Endothelial cell (in vitro differentiated cells): ENCODE measurements at places on chromosomes 7 and 10. TPM values are rescaled to one million over a fixed set of nuclear protein-coding genes. Genes with fewer than 3 reads are reported as not detected.

- H3K4me1 ChIP-seq, result no peaks in the 10 kb centered on the region
- no peak for DNase-seq
- no peak overlapping the region for H3K4me3 ChIP-seq
- H3K27me3 ChIP-seq, result no peaks in the 10 kb centered on the region
- no peaks in the 10 kb centered on the region for H3K36me3 ChIP-seq
Measured at GRCh38 chr7:18489624-18490023, 5.9 kb upstream of the HDAC9 start.

- no peak overlapping the region for H3K4me3 ChIP-seq
- H3K4me1 ChIP-seq, result no peaks in the 10 kb centered on the region
- H3K36me3 ChIP-seq, result no peaks in the 10 kb centered on the region
- no peak for DNase-seq
- H3K27ac ChIP-seq, result no peak overlapping the region
- no peaks in the 10 kb centered on the region for H3K27me3 ChIP-seq
Measured at GRCh38 chr10:75530299-75530698, 98.9 kb downstream of the LRMDA start.

DNA sequence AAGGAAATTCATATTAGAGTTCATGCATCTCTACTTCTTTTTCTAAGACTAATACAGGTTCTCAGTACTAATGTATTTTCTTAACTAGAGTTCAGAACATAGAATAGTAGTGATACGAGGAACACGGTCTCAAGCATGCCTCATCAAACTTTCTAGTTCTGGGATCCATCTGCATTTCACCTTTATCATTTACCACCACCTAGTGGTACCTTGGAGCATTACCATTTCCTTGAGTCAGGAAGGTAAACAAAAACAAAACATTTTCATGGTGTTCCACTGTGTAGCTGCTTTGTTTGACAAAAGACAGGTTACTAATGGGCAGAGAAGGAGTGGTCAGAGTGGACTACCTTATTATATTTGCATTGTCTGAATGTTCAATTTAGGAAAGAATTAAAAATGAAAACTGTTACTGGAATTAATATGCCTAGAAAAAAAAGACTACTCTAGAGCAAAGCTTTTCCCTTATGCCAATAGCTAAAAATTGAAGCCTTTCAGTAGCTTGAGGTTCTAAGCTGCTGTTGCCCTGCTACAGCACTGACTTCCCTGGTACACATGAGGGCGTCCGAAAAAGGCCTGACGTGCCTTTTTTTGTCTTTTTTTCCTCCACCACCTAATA, 44.5 kb downstream of the STARD3NL start:
- DNase-seq, result peak; percentile 39
- no peaks in the 10 kb centered on the region for H3K27me3 ChIP-seq
- no peak overlapping the region for H3K4me3 ChIP-seq
- H3K27ac ChIP-seq, result peak overlapping the region; percentile 85

The PLCE1 gene
- total RNA-seq, result 0.49 TPM

DNA sequence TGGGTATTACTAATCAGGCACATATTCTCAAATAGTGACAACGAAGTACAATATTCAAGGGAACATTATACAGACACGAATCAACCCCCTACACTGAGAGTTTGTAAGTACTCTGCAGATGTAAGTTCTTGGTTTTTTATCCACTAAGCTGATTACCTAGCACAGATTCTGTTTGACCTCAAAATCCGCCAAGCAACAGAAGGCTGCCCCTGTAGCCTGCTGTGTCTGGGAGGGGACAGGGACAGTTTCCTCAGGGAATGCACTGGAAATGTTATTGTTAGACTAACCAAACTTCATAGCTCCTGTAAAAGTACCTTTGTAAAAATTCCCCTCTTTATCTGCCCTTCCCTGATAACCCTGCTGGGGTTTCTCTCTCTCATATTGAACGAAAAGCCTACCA, 45.2 kb upstream of the ZRANB1 start:
- H3K4me1 ChIP-seq, result no peaks in the 10 kb centered on the region
- DNase-seq, result no peak
- H3K27ac ChIP-seq, result no peak overlapping the region
- no peak overlapping the region for H3K4me3 ChIP-seq
- no peaks in the 10 kb centered on the region for H3K36me3 ChIP-seq

GRCh38 chr10:72146559-72147323, 58.4 kb upstream of the SPOCK2 start:
- H3K4me3 ChIP-seq, result no peak overlapping the region
- peaks cover 4% of the 10 kb centered on the region for H3K36me3 ChIP-seq
- no peaks in the 10 kb centered on the region for H3K27me3 ChIP-seq
- peaks cover 6% of the 10 kb centered on the region for H3K4me1 ChIP-seq
- DNase-seq, result no peak

DNA sequence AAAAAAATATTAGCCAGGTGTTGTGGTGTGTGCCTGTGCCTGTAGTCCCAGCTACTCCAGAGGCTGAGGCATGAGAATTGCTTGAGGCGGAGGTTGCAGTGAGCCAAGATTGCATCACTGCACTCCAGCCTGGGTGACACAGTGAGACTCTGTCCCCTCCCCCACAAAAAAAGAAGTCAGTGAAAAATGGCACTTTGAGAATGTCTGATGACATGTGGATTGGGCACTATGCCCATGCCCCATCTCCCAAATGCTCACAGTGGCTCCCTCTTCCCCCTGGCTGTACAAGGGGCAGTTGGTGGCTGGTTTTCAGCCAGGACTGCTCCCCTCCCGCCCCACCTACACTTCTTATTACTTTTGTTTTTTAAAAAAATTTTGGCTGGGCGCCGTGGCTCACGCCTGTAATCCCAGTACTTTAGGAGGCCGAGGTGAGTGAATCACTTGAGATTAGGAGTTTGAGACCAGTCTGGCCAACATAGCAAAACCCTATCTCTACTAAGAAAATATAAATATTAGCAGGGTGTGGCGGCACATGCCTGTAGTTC, 26.1 kb downstream of the IL15RA start:
- H3K36me3 ChIP-seq, result no peaks in the 10 kb centered on the region
- no peak for DNase-seq
- H3K4me1 ChIP-seq, result peaks cover 23% of the 10 kb centered on the region
- H3K4me3 ChIP-seq, result no peak overlapping the region
- peaks cover 6% of the 10 kb centered on the region for H3K27me3 ChIP-seq
- no peak overlapping the region for H3K27ac ChIP-seq

The C10orf53 gene
- total RNA-seq, result not detected

DNA sequence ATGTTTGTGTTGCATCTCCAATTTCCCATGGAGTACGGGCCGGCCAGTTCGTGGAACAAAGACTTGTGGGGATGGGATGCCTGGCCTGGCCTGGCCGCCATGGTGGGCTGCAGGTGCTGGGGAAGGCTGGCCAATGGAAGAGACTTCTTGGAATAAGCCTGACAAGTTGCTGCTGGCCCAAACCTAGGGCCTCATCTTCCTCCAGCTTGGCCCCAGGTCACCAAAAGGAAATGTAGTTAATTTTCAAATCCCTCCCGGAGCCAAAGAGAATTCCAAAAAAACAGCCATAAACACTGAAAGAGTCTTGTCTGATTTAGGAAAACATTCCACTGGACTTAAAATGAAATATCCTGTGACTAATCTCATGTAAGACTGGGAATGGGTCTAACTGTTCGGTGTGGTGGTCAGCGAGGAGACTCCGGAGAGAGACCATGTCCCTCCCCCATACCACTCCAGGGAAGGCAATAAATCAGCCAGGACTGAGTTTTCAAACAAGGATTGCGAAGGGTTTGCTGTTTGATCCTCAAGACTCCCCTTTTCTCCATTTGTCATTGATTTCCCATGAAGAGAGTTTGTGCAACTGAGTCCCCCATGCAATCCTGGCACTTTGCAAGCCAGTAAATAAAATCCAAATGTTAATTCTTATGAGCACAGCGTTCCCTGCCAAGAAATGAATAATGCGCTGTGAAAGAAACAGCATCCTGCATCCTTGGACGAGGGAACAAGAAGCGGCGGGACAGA, 128.7 kb upstream of the HABP2 start:
- peaks cover 3% of the 10 kb centered on the region for H3K27me3 ChIP-seq
- DNase-seq, result no peak
- no peak overlapping the region for H3K4me3 ChIP-seq
- no peak overlapping the region for H3K27ac ChIP-seq
- H3K36me3 ChIP-seq, result no peaks in the 10 kb centered on the region

- no peaks in the 10 kb centered on the region for H3K36me3 ChIP-seq
- no peak overlapping the region for H3K27ac ChIP-seq
- peak; percentile 6 for DNase-seq
- H3K4me3 ChIP-seq, result no peak overlapping the region
- H3K4me1 ChIP-seq, result peaks cover 2% of the 10 kb centered on the region
Measured at GRCh38 chr10:46560381-46560780, 3.9 kb upstream of the GPRIN2 start.

The WASHC2C gene
- total RNA-seq, result 95.2 TPM

- no peaks in the 10 kb centered on the region for H3K36me3 ChIP-seq
- H3K27ac ChIP-seq, result no peak overlapping the region
- H3K4me3 ChIP-seq, result no peak overlapping the region
- DNase-seq, result no peak
Measured at GRCh38 chr7:28758186-28758585, 199.9 kb downstream of the TRIL start.

The BAMBI gene
- total RNA-seq, result 13.3 TPM

DNA sequence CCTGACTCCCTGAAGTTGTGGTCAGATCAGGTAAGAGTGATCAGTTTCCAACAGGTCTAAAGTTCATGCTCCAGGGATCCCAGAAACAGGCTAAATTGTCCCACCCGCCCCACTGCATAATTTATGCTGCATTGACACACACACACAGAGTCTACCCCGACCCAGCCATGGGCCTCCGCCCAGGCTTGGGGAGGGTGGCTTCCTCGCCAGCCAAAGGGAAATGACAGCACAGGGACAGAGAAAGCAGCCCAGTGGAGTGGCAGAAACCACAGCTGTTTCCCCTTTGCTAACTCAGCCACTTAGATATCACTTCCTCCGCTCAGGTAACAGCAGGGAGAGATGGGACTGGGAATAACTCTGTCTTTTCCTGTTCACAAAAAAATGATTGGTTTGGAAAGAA, 9.4 kb downstream of the SH3PXD2A start:
- peak; percentile 41 for DNase-seq
- H3K4me3 ChIP-seq, result peak overlapping the region; percentile 2
- H3K4me1 ChIP-seq, result peaks cover 64% of the 10 kb centered on the region
- peaks cover 10% of the 10 kb centered on the region for H3K36me3 ChIP-seq

DNA sequence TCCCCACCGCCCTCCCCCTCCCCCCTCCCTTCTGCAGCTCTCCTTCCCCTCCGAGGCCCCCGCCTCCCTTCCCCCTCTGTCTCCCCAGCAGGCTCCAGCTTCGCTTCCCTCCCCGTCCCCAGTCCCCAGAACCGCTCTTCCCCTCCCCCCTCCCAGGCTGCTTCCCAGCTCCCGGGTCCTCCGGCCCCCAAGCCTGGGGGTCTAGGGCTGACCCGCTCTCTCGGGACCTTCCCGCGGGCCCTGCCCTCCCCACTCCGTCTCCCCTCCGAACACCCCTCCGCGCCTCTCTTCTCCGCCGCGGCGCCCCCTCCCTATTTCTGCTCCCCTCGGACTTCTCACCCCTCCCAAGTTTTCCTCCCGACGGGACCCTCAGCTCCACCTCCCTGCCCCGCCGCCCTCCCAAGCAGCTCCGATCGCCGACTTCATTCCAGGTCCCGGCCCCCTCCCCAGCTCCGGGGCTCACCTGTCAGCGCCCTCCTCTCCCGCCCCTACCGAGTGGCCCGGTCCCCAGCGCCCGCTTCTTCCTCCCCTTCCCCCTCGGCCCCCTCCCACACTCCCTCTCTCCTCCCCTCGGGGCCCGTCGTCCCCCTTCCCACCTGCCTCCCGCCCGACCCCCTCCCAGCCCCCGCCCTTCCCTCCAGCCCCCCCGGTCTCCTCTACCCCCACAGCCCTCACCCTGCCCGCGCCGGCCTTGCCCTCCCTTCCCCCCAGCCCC, 990 bp downstream of the ZNF467 start:
- peaks cover 27% of the 10 kb centered on the region for H3K36me3 ChIP-seq
- peak; percentile 52 for DNase-seq
- H3K4me1 ChIP-seq, result peaks cover 38% of the 10 kb centered on the region
- H3K4me3 ChIP-seq, result peak overlapping the region; percentile 82
- H3K27ac ChIP-seq, result no peak overlapping the region

- H3K27ac ChIP-seq, result no peak overlapping the region
- no peaks in the 10 kb centered on the region for H3K27me3 ChIP-seq
- no peak for DNase-seq
- peaks cover 3% of the 10 kb centered on the region for H3K4me1 ChIP-seq
- no peaks in the 10 kb centered on the region for H3K36me3 ChIP-seq
Measured at GRCh38 chr7:25597946-25598345, 369.7 kb upstream of the NPVF start.

GRCh38 chr7:27635728-27636127, 27.0 kb downstream of the HIBADH start:
- H3K36me3 ChIP-seq, result peaks cover 2% of the 10 kb centered on the region
- no peak overlapping the region for H3K27ac ChIP-seq
- no peaks in the 10 kb centered on the region for H3K4me1 ChIP-seq
- no peaks in the 10 kb centered on the region for H3K27me3 ChIP-seq

DNA sequence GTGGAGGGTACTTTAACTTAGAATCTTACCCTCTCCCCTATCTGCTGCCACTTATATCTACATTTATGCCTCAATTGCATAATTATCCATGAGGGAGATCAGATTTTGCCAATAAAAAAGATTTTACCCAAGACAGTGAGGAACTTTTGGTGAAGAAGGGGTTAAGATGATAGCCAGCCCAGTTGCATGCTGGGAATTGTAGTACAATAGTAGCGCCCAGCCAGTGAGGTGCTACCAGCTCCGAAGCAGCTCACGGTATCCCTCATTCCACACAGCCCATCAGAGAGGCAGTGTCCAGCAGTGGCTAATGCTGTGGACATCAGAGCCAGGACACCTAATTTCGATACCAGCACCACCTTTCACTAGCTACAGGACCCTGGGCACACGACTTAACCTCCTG, 5.9 kb upstream of the LGI1 start:
- no peaks in the 10 kb centered on the region for H3K36me3 ChIP-seq
- no peak overlapping the region for H3K27ac ChIP-seq
- no peak overlapping the region for H3K4me3 ChIP-seq
- H3K4me1 ChIP-seq, result peaks cover 13% of the 10 kb centered on the region
- peak; percentile 33 for DNase-seq

DNA sequence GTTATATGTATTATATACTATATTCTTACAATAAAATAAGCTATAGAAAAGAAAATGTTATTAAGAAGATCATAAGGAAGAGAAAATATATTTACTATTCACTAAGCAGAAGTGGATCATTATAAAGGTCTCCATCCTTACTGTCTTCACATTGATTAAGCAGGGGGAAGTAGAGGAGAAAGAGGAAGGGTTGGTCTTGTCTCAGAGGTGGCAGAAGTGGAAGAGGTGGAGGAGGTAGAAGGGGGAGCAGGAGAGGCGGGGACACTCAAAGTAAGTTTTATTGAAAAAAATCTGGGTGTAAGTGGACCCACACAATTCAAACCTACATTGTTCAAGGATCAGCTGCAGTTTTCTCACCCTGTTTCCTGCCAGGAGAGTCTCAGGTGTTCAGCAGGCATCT, 28.9 kb upstream of the ERCC6 start:
- H3K36me3 ChIP-seq, result no peaks in the 10 kb centered on the region
- H3K27ac ChIP-seq, result no peak overlapping the region
- H3K27me3 ChIP-seq, result no peaks in the 10 kb centered on the region
